ENCODE measurements at places on chromosomes 1 and 21.

DNA sequence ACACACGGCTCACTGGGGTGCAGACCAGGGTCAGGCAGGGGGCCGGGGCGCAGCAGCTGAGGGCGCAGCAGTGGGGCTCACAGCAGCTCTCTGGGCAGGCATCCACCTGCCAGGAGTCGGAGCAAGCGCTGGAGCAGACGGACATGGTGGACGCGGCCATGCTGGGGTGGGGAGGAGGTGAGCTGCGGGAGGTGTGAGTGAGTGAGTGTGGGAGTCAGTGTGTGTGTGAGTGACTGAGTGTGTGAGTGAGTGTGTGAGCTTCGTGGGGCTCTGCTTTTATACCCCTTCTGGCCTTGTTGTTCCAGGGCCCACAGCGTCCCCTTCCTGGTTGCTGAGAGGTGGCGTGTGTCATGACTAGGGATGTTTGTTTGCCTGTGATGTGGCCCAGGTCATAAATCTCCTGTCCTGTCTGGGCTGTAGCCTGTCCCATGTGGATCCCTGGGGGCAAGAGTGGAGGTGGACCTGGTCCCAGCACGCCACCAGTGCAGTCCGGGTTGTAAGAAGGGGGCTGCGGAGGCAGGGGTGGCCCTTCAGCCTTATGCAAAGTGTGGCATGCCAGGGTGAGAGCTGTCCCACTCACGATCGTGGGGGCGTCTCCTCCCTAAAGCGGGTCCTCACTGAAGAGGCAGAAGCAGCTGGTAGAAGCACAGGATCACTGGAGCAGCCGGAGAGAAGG is at the start of gene KRTAP10-1:
KRTAP10-1 (minus strand) TSS at position 205 of the 676 bp plus-strand sequence; CDS start at position 160, 45 bp downstream.
- no peak for DNase-seq

DNA sequence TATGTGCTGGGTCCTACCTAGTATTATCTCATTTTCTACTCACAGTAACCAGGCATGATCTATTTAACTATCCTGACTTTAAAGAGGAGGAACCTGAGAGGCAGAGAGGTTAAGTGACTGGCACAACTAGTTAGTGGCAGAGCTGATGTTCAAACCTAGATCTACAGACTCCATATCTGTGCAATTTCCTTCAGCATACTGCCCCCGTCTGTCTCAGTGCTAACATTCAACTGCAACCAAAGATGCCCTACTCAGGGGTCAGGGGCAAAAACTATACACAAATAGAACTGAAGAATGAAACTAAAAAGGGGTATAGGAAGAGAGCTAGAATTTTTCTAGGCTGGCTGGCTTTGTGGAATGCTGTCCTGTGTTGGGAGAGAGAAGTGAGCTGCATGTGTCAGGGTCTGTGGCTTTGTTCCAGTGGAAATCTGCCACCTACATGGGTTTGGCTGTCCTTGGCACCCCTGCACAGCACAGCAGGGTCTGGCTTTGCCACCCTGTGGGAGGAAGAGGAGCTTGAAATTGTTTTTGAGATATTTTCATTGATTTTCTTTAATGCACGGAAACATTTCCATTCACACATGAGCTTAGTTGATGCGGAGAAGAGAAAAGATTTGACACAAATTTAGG is 368.5 kb downstream of the RPS6KC1 start:
- no peak for DNase-seq

GRCh38 chr1:12527564-12527963 is 90.4 kb downstream of the DHRS3 start:
- DNase-seq = no peak

- DNase-seq = no peak
These were observed 19.1 kb upstream of the PPIH start for GRCh38 chr1:42639116-42639515.

Data from NCI-H1092 treated with DMSO at 0.1 percent for 48 hours (cell line).